ENCODE measurements at places on chromosomes 12 and 14.

DNA sequence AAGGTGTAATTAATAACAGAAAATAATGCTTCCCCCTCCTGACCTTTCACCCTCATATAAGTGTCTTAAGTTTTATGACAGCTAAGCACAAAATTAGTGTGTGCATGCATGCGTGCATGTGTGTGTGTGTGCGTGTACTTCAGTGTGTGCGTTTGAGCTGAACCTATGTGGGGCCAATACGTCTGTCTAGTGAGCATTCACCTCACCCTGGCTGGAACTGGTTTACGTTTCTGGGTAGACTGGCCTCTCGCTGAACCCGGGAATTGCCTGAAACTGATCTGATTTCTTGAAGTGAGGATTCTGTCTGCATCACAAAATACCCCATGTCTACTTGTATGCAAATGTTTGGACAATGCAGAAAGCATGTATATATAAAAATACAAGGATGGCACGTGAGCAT is 68.2 kb upstream of the TBX3 start:
- H3K36me3 ChIP-seq = no peaks in the 10 kb centered on the region
- no peak overlapping the region for H3K4me3 ChIP-seq
- H3K27me3 ChIP-seq = no peaks in the 10 kb centered on the region
- no peak for DNase-seq
- no peaks in the 10 kb centered on the region for H3K4me1 ChIP-seq
- no peak overlapping the region for H3K27ac ChIP-seq

DNA sequence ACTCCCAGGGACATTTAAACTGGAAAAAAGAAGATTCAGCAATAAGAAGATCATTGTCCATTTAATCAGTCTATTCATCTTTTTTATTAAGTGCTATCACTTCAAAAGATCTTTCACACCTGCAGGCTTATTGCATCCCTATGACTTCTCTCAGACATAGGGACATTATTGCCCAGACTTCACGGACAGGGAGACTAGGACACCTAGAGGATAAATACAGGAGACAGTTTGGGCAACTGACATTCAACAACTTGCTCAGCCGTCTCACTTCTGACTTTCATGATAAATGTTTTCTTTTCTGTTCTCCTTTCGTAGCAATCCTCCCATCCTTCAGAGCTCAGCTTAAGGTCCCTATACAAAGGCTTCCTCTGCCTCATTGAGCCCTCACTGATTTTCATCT is 84.3 kb downstream of the TMEM30B start:
- no peak overlapping the region for H3K27ac ChIP-seq
- H3K36me3 ChIP-seq = no peaks in the 10 kb centered on the region
- H3K4me1 ChIP-seq = no peaks in the 10 kb centered on the region
- peaks cover 1% of the 10 kb centered on the region for H3K27me3 ChIP-seq
- H3K4me3 ChIP-seq = no peak overlapping the region

DNA sequence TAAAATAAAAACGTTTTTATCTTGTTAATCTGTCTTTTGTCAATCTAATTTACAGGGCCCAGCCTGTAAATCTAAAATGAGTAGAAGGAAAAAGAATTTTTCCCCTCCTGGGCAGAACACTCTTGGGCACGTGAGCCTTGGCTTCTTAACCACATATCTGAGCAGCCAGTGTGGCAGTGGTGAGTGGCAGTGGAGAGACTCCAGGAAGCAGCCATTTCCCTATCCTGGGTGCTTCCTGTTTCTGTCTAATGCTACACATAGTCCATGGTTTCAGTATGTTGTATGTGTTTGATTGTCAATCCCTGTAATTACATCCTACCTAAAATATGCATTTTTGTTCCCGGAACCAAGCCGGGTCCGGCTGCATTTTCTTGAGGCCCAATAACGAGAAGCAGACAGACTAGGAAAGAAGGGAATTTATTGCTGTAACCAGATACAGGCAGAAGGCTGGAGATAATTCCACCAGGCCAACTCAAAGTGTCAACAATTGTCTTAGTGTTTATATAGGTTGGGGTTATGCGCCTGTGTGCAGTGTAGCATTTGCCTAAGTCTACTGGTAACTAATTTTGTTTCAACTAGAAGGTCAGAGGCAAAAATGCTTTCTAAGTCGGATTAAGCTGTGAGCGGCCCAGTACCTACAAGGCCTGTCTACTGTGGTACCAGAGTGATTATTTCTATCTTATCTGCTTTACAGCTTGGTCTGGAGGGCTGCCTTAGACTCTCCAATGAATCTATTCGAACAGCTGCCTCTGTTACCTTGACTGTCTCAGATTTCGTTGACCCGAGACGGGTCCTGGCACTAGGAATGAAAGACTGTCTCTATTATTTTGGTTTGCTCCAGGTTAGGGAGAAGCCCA is 82.4 kb upstream of the RESF1 start:
- H3K36me3 ChIP-seq = no peaks in the 10 kb centered on the region
- H3K4me3 ChIP-seq = no peak overlapping the region
- H3K27me3 ChIP-seq = no peaks in the 10 kb centered on the region
- no peak for DNase-seq
- H3K27ac ChIP-seq = no peak overlapping the region

GRCh38 chr14:94043756-94044475 is 17.8 kb downstream of the OTUB2 start:
- no peaks in the 10 kb centered on the region for H3K4me1 ChIP-seq
- H3K27me3 ChIP-seq = no peaks in the 10 kb centered on the region

GRCh38 chr14:105702275-105702817 is 176.0 kb downstream of the TMEM121 start:
- no peak overlapping the region for H3K4me3 ChIP-seq
- no peaks in the 10 kb centered on the region for H3K4me1 ChIP-seq
- no peak overlapping the region for H3K27ac ChIP-seq

GRCh38 chr12:116474899-116475298 is 84.3 kb upstream of the MAP1LC3B2 start:
- no peaks in the 10 kb centered on the region for H3K4me1 ChIP-seq
- no peaks in the 10 kb centered on the region for H3K36me3 ChIP-seq
- no peak overlapping the region for H3K4me3 ChIP-seq
- no peak for DNase-seq
- no peak overlapping the region for H3K27ac ChIP-seq

- no peak overlapping the region for H3K27ac ChIP-seq
- DNase-seq = no peak
- H3K4me1 ChIP-seq = no peaks in the 10 kb centered on the region
- no peaks in the 10 kb centered on the region for H3K36me3 ChIP-seq
- no peaks in the 10 kb centered on the region for H3K27me3 ChIP-seq
These were observed 37.9 kb downstream of the GLIPR1L2 start for GRCh38 chr12:75428767-75429166.

DNA sequence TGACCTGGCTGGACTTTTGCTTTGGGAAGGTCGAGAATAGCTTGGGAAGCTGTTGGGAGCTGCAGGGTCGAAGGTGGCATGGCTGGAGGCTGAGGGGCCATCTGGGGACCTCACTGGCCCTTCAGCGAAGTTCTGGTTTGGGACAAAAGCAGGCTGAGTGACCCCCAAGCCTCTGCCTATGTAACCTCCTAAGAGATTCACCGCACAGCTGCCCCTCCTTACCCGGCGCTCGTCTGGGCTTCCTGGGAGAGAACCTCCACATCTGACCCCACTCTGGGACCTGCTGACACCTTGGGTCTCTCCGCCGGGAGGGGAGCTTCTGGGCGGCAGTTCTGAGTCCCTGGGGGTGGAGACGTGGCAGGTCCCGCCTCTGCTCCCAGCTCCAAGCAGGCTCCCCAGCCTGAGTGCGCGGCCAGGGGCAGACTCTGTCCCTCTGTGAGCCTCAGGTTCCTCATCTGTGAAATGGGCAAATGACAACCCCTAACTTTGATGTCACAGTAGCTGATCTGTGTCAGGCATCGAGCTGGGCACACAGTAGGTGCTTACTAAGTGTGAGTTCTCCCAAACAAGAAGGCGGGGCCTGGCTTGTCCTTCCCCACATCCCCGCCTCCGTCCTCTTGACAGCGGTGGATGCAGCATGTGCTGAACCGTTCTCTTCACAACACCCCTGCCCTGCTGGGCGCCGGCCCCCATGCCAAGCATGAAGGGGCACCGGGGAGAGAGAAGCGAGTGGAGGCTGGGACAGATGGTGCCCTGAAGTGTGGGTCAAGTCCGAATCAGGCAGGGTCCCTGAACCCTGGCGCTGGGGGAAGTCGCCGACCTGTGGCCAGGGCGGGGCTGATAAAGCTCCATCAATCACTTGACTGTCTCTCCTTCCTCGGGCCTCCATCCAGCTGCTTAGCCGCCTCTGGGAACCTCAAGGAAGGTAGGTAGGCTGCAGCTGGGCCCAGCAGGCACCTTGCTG is 3.8 kb downstream of the EXOC3L4 start:
- no peak overlapping the region for H3K27ac ChIP-seq
- DNase-seq = no peak
- no peaks in the 10 kb centered on the region for H3K4me1 ChIP-seq
- no peak overlapping the region for H3K4me3 ChIP-seq

DNA sequence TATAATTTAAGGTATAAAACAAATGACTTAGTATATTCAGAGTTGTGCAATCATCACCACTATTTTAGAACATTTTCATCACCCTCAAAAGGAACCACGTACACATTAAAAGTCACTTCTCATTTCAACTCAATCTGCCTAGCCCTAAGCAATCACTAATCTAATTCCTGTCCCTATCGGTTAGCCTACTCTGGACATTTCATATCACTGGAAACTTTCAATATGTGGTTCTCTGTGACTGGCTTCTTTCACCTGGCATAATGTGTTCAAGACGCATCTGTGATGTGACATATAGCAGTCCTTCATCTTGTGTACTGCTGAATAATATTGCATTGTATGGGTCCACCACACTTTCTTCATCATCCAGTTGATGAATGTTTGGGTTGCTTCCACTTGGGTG is 15.4 kb upstream of the PIWIL1 start:
- H3K27ac ChIP-seq = no peak overlapping the region
- no peak overlapping the region for H3K4me3 ChIP-seq
- no peaks in the 10 kb centered on the region for H3K4me1 ChIP-seq
- no peaks in the 10 kb centered on the region for H3K36me3 ChIP-seq

DNA sequence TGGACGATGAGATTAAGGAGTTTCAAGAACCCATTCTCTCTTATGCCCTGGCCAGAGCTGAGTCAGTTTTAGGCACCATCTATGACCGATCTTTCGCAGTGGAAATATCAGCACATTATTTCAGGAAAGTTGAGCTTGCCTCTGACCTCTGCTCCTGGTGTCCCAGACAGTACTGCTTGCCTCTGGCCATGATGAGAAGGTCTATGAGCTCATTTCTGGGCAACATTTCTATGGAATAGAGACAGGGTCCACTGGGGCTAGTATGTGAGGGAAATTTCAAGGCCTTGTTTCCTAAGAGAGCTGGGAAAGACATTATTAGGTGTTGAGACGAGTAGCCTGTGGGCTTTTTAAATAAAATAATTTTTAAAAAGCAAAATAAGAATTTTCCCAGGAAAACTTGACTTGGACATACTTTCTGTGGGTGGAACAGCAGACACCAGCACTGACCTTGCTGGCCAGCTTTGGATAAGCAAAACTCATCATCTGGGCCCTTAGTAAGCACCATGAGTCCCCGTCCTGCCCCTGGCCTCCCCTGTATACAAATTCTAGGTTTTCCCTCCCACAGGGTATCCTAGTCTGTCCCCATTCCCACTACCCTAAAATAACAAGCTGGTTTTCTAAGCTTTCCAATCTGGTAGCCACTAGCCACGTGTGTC is 43.4 kb downstream of the DIO2 start:
- DNase-seq = no peak
- no peak overlapping the region for H3K4me3 ChIP-seq
- no peak overlapping the region for H3K27ac ChIP-seq

GRCh38 chr12:82690006-82690405 is 3.3 kb downstream of the TMTC2 start:
- H3K4me1 ChIP-seq = no peaks in the 10 kb centered on the region
- no peaks in the 10 kb centered on the region for H3K27me3 ChIP-seq
- DNase-seq = no peak
- H3K4me3 ChIP-seq = no peak overlapping the region
- H3K27ac ChIP-seq = no peak overlapping the region

DNA sequence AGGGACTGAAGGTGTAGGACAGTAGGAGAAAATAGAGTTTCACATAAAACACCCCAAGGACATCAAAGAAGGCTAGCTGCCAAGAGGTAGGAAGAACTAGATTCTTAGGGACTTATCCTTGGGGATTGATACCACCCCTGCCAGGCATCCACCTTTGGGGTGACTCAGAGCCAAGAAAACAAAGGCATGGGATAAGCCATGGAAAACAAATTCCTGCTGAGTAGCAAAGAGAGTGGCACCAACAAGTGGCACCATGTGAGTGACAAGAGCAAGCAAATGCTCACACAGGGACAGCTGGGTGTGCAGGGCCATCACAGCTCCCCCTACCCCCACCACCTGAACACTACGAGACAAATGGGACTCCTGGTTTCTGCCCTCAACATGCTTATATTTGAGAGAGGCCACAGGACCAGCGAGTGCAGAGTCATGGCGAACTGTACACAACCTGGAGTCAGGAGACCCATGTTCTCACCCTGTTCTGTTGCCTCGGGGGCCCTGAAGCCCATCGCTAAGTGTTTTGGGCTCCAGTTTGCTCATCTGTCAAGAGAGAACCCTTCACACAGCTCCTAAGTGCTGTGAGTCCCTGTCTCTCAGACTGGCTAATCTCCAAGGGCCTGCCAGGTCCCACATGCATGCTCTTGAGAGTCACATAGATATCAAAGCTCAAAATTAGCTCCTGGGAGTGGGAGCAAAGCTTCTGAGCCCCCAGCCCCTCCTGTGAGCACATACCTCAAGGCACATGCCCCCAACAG is 91.9 kb downstream of the DPF3 start:
- no peak overlapping the region for H3K27ac ChIP-seq
- no peak for DNase-seq
- no peaks in the 10 kb centered on the region for H3K4me1 ChIP-seq
- no peaks in the 10 kb centered on the region for H3K36me3 ChIP-seq
- no peak overlapping the region for H3K4me3 ChIP-seq
